AG09319 (cell line): ENCODE measurements at places on chromosomes 6 and 20.

DNA sequence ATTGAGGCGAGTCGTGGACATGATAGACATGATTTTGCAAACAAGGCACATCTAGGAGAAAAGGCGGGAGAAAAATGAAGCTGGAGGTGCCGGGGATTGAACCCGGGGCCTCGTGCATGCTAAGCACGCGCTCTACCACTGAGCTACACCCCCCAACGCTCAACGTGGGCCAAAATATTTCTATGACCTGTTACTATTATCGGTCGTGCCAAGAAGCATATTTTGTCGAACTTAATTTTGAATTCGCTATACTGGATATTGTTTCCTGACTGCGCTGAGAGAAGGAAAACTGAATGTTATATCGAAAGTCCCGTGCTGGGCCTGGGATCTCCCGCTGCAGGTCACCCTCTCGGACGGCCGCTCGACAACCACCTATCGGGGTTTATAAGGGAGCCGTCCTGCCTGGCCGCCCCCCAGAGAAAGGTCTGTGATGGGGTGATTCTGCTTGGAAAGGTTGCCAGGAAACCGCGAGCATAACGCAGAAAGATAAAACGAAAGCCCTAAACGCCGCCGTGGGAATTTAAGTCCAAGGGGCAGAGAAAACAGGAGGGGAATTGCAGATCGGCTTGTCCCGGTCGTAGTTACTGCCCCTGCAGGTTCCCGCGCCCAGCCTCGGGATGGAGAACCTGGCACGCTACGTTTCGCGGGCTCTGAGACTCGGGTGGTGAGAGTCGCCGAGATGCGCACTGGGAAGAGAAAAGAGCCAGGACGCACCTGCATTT lies 60.0 kb downstream of the TRIM27 start:
- peak; percentile 54 for DNase-seq

DNA sequence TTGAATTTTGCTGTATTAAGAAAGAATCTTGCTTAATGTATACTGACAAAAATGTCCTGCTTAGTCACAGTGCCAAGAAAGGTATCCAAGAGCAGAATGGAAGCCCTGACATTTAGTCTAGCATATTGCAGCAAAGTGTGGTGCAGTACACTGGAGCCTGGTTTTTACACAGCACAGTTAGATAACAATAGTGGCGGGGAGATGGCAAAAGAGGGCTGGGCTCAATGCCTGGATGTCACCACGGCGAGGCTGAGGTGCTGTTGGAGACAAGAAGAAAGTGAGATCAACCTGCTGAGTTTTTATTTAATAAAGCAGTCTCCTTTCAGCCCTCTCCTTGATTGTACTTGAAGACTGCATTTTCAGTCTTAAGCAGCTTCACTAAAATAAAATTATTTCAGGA lies 426.0 kb downstream of the LMBRD1 start:
- DNase-seq = no peak

- no peak for DNase-seq
Measured at GRCh38 chr6:64121011-64121565, 485.5 kb downstream of the PHF3 start.

DNA sequence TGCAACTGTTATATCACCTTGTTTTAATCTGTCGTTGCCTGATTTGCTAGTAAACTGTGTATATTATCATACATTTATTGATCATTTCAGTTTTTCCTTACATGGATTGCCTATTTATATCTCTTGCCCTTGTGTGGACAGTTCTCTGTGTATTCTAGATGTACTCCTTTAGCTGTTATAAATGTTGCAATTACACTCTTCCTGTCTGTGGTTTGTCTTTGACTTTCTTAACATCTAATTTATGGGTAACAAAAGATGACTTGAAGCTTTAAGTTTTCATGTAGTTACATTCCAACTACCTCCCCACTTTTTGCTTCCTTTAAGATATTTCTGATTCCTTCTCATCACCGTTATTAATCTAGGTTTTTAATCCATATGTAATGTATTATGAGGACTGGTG lies 22.6 kb downstream of the PLCB1 start:
- no peak for DNase-seq

DNA sequence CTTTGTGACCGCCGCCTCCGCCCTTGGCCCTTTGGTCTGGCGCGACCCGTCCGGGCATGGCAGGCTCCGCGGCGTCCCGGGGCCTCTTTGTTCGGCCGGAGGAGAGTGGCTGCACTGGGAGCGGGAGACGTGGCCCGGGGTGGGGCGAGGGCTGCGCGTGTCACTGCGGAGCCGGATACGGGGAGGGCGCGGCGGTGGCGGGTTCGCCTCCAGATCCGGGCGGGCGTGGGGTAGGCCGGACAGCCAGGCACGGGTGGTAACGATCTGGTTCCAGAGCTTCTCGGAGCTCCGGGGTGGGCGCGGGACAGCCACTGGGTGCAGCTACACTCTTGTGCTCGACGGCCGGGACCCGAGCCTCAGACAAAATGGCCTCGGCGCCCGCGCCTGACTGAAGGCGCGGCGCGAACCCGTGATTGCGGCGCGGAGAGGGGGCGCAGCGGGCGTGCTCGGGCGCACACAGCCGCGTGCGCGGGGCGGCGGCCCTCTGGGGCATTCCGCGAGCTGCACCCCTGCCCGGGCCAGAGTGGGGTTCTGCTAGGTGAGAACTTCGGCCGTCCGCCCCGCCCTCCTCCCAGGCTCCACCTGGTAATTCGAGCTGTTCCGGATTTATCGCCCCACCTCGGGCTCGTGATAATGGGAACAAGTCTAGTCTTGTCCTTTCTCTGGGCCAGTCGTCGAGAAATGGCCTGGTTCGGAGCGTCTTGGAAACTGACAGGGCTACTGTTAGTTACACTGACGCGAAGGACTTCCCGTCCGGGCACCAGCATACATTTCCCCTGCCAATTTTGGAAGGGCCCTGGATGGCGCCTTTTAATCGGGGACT lies 1.0 kb downstream of the LOC128125822 start:
- DNase-seq = no peak

DNA sequence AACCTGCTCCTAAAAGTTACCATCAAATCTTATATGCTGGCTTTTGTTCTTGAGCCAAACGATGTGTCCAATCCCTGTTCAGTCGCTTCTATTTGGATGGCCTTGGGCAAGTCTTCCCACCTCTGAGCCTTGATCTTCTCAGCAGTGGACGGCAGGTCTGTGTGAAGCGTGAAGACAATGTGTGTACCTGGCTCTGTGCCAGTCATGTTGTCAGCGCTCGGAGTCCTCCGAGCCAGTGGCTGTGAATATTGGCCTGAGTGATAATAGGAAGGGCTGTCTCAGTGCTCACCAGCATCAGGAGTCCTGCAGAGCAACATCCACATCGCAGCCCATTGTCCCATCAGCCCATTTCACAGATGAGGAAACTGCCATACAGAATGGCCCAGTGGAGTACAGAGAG lies 219.0 kb downstream of the CDC5L start:
- no peak for DNase-seq

DNA sequence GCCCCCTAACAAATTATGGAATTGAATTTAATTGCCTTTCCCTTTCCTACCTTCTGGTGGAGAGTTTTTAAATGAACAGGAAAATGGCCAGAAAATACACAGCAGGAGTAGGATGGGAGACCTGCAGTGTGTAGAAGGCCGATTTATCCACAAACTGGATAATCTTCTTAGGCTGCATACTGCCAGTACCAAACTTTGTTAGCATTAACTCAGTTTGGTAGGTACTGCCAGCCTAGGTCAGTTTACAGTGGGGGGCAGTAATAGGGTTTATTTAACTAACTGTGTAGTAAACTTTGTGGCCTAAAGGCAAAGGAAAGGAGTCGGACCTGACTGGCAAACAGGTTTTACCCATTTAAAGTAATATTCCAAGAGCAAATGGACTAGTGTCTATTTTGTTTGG lies 4.6 kb downstream of the NCOA3 start:
- no peak for DNase-seq

GRCh38 chr6:43702534-43703440 lies 15.2 kb upstream of the MRPS18A start:
- peak; percentile 85 for DNase-seq
